ENCODE measurements at places on chromosomes 7 and 10.

DNA sequence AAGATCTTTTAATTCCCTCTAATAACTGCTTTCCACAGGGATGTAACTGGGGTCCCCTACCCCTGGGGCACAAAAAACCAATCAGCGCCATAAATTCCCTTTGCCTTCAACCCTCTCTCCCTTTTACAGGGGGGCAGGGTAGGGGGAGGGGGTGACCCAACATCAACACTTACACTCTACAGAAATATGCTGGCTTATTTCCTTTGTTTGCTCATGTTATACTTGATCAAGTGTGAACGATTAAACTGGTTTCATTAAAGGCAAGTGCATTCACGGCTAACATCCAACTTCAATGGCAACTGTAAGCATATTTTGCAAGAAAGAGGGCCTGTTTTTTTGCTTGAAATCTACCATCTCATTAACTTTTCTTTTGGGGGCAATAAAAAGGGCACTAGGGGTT lies 2.9 kb downstream of the CTBP2 start:
- no peak for DNase-seq

- DNase-seq, result no peak
These were observed 15.0 kb upstream of the ENO4 start for GRCh38 chr10:116833986-116834985.

DNA sequence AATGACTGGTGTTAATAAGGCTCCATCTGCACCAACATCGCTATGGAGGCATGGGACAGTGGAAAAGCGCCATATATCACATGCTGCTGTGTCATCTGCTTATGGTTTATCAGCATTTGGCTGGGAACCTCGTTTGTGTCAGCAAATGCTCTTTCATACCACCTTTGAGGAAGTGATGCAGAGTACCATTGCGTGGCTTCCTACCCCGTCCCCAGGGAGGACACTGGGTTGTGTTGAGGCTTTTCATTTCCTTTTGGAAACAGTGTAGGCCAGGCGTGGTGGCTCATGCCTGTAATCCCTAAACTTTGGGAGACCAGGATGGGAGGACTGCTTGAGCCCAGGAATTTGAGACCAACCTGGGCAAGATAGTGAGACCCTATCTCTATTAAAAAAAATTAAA lies 6.8 kb downstream of the TACR2 start:
- no peak for DNase-seq

DNA sequence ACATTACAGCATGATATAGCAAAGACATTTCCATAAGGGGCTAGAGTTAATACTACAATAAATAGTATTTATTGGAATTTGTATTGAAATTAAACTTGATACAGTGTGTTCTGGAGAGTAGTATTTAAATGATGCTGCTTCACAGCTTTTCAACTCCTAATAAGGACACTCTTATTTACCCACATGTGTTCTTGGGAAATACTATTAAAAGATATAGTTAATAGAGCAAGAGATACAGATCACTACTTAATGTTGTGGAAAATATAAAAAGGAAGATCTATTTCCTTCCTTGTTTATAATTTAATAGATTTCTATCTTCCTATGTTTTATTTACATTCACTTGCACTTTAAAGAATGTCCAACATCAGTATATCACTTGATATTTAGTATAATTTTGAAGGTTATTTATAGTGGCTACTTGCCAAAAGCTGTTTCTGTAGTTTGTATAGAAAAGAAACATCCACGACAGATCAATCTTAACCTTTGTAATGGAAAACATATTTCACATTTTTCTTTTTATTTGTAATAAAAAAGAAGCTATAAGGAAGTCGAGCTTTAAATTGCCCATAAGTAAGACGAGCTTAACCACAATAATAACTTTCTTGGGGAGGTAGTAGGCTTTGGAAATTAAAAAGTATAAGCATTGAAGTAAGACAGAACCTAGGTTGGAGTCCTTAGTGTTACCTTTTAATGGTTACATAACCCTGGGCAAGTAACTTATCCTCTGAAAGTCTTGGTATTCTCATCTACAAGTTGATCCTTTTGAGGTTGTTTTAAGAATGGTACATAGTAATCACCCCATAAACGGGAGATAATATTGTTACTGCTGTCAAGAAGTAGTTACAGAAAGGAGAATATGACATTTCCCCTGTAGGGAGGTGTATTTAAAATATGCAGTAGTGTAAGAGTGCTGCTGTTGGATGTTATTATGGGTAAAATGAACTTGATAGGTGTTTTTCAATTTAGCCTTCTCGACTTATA lies 32.8 kb downstream of the CPED1 start:
- no peak for DNase-seq

- DNase-seq, result no peak
These were observed 21.7 kb downstream of the PLAU start for GRCh38 chr10:73932620-73933112.

DNA sequence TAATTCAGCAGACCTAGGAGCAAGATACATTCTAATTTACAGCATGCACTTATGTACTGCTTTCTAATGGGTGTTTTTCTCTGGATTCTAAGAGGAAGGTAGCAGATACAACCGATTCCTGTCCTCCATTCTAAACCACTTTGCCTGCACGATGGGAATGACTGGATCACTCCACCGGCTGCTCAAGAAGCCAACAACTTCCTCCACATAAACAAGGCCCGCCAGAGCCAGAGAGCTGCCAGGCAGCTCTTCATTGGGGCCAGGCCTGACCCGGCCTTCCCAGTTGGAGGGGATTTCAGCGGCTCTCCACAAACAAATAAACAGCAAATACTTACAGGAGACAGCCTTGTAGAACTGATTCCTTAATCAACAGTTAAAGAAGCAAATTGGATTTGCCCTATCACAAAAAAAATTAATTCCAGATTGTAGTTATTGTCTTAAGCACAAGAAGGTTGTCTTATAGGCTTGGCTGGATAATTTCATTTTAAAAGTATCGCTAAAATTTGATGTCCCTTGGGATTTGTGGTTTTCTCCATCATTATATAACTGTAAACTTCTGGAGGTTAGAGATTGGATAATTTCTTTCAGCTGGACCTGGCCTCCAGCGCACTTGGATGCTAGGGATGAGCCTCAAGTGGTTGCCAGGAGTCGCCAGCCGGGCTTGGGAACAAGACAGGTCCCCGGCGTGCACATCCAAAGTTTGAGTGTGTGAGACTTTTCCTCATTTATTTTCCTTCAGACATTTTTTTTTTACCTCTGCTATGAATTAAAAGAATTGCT lies 20.9 kb downstream of the EBF3 start:
- DNase-seq, result no peak

DNA sequence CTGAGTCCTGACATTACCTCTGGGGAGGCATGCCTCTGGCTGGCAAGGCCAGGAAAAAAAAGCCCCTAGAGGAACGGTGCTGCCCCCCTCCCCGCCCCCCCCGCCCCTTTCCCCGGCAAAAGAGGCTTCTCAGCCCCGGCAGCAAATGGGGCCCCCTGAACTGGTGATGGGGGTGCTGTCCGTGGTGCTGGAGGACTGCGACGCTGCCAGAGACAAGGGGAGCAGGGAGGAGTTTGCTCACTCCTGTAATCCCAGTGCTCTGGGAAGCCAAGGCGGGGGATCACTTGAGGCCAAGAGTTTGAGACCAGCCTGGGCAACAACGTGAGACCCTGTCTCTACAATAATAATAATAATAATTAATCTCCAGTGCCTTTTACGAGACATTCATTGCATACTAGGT lies 23.7 kb downstream of the SRRM3 start:
- no peak for DNase-seq

GRCh38 chr7:125926621-125927020 lies 997.0 kb upstream of the POT1 start:
- no peak for DNase-seq

GRCh38 chr7:82740246-82740848 lies 296.8 kb upstream of the CACNA2D1 start:
- no peak for DNase-seq

DNA sequence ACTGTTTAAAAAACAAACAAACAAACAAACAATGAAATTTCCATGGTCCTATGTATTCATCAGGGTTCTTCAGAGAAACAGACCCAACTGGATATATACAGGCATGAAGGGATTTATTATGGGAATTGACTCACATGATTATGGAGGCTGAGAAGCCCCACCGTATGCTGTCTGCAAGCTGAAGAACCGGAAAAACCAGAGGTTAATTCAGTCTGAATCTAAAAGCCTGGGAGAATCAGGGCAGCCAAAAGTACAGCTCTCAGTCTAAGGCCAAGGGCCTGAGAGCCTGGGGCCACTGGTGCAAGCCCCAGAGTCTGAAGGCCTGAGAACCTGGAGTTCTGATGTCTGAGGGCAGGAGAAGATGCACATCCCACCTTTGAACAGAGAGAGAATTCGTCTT lies 163.5 kb downstream of the MDFIC start:
- DNase-seq, result no peak

DNA sequence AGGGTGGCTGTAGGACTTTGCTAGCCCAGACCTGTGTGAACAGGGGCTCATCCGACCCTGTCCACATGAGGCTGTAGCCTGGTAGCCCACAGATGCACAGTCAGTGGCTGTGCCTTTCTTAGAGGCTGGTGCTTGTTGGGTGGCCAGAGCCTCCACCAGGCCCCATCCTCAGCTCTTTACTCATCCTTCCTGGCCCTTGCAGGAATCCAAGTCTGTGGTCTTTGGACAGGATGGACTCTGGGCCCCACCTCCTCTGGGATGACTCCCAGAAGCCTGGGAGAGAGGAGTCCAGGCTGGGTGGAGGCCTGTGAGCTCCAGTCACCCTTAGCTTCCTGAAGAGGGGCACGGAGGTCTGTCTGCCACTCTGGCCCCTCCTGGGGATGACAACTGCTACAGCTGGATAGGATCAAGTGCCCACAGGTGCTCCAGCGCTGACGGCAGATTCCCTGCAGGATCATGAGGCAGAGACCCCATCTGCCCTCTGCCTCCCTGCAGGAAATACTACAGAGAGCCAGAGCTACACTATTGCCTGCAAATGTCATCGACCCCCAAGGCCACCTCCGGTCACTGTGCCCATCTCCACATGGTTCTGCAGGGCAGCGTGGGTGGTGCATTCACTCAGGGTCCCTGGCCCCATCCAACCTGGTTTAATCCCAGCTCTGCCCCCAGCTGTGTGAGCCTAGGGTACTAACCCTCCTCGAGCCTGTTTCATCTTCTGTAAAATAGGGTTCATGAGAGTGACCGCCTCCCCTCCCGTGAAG lies 114.5 kb downstream of the PTPN20 start:
- DNase-seq, result no peak

- DNase-seq, result no peak
These were observed 192.9 kb downstream of the AUTS2 start for GRCh38 chr7:69790977-69791724.

- no peak for DNase-seq
These were observed 2.7 kb upstream of the CHUK start for GRCh38 chr10:100232101-100232500.

DNA sequence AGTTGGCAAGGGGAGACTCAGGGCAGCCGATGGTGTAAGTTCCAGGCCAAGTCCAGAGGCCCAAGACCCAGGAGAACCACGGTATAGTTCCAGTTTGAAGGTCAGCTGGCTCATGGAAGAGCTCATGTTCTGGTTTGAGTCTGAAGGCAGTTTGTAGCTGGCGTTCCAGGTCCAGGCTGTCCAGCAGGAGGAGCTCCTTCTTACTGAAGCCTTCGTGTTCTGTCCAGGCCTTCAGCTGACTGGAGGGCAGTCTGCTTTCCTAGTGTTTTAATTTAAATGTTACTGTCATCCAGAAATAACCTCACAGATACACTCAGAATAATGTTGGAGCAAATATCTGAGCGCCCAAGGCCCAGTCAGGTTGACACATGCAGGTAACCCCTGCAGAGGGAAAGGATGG lies 4.2 kb downstream of the SUN1 start:
- DNase-seq, result no peak

GRCh38 chr10:122849900-122850605 lies 4.4 kb upstream of the CUZD1 start:
- DNase-seq, result no peak

DNA sequence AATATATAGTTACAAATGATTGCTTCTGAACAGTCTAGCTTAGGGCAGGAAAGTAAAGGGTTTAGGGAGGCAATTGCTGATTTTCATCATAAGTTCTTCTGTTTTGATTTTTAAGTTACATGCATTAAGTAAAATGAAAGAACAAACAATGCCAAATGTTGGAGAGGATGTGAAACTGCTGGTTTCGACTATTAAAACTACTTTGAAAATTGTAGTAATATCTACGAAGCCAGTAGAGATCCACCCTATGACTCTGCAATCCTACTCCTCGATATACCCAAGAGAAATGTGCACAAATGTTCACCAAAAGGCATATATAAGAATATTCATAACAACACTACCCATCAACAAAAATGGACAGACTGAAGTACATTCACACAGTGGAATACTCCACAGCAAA lies 24.3 kb downstream of the PDZD8 start:
- DNase-seq, result no peak

DNA sequence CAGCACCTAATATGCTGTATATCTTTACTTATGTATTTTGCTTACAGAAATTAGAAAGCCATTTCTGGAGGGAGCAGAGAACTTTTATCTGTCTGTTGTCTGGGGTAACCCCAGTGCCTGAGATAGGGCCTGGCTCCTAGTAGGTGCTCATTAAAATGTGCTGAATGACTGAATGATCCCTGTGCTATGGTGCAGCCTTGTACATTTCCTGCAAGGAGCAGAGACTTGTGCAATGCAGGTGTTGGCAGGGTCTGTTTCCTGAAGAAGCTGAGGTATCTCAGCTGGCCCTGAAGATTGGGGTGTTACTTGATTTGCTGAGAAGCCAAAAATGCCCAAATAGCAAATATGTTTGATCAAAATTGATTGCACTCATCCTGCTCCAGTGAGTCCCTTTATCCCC lies 65.5 kb downstream of the RAMP3 start:
- no peak for DNase-seq

GRCh38 chr10:86061278-86062197 lies 305.1 kb downstream of the GRID1 start:
- no peak for DNase-seq

- DNase-seq, result no peak
These were observed 5.5 kb downstream of the FAM3C start for GRCh38 chr7:121390617-121391016.

DNA sequence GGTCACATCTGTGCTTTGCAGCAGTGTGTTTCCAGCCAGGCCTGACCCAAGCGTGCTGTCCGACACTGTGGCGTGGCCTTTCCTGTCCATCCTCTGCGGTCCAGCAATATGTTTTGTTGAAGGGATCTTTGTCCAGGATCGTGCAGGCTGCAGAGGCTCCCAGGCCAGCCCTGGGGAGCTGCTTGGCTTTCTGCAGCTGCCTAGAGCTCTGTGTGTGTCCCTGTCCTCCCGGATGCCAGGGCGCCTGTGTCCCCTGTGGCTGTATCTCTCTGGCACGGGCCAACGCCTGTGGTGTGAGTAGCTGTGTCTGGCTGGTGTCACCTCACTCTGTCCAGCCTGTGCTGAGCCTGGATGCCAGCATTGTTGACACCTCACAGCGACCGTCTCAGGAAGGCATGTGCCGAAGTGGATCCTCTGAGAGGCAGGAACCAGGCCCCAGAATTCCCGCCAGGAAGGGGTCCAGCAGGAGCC lies 94.5 kb downstream of the INPP5A start:
- peak; percentile 17 for DNase-seq

GRCh38 chr10:119030421-119031250 lies 1.1 kb downstream of the NANOS1 start:
- DNase-seq, result peak; percentile 51

- no peak for DNase-seq
These were observed 146.7 kb upstream of the KLF14 start for GRCh38 chr7:130880668-130881067.

- DNase-seq, result no peak
These were observed 384.2 kb upstream of the LRGUK start for GRCh38 chr7:133742709-133743538.
